ENCODE measurements at places on chromosomes 4 and X.

GRCh38 chr4:84952004-84952403, 14.5 kb downstream of the WDFY3 start:
- H3K4me3 ChIP-seq, result no peak overlapping the region
- no peak overlapping the region for H3K27ac ChIP-seq
- H3K4me1 ChIP-seq, result no peaks in the 10 kb centered on the region
- no peaks in the 10 kb centered on the region for H3K27me3 ChIP-seq
- no peaks in the 10 kb centered on the region for H3K36me3 ChIP-seq
- no peak for DNase-seq

GRCh38 chrX:42577936-42578470, 200.0 kb downstream of the PPP1R2C start:
- no peak overlapping the region for H3K27ac ChIP-seq
- no peaks in the 10 kb centered on the region for H3K36me3 ChIP-seq
- H3K4me1 ChIP-seq, result no peaks in the 10 kb centered on the region
- DNase-seq, result no peak

DNA sequence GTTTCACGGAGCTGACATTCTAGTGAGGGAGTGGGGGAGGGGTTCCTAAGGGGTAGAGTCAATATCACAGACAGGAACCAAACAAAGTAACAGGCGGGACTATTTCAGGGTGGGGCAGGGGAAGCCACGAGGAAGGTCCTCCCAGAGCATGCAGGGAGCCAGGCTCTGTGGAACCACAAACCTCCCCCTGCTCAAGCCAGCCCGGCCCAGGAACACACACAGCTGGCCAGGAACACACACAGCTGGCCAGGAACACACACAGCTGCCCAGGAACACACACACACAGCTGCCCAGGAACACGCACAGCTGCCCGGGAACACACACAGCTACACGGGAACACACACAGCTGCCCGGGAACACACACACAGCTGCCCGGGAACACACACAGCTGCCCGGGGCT, 24.8 kb downstream of the EVC2 start:
- H3K4me1 ChIP-seq, result no peaks in the 10 kb centered on the region
- no peak overlapping the region for H3K27ac ChIP-seq
- no peak overlapping the region for H3K4me3 ChIP-seq
- DNase-seq, result no peak
- no peaks in the 10 kb centered on the region for H3K27me3 ChIP-seq

DNA sequence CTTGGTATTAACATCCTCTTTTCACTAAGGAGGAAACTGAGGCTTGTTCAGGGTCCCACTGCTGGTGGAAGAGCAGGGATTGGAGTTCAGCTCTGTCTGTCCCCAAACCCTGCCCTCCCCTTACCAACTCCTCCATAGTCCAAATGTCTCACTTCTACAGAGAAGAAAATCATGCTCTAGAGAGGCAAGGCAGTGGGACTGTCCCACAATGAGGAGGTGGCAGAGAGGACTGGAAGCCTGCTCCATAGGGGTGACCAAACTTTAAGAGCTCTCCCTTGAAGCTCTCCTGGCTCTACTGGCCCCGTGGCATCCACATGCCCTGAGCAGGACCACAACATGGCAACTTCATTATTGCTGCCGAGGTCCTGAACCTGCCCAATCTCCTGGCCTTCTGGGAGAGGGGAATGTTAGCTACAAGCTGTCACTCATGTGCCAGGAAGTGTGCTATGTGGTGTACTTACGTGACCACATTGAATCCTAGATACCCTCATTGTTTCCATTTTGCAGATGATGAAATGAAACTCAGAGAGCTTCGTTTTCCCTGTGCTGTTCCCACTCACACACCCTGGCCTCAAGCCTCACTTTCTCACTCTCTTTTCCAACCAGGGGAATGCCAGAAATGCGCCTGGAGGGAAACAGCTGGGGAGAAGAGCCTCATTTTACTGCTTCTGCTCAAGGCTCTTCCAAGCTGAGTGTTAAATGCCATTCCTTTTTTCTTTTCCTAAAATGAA, 71.5 kb downstream of the ANAPC4 start:
- H3K4me1 ChIP-seq, result peaks cover 11% of the 10 kb centered on the region
- H3K27ac ChIP-seq, result no peak overlapping the region
- H3K4me3 ChIP-seq, result no peak overlapping the region
- H3K27me3 ChIP-seq, result no peaks in the 10 kb centered on the region
- no peaks in the 10 kb centered on the region for H3K36me3 ChIP-seq

DNA sequence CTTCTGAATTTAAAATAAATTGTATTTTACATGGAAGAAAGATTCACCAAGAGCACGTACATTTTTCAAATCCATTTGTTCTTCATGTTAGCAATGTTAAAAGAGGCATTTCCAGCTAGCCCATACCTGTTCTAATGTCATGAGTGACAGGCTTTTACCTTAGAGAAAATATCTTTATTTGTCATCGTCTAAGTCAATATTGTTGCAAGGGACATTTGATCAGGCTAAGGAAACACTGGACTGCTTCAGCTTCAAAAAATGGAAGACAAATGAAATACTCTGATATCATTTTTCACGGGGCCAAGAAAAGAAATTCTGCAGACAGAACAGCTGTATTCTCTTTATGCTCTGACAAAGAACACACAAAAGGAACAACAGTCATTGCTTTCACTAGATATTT, 207.7 kb downstream of the RCHY1 start:
- H3K27me3 ChIP-seq, result no peaks in the 10 kb centered on the region
- no peak overlapping the region for H3K4me3 ChIP-seq
- no peaks in the 10 kb centered on the region for H3K4me1 ChIP-seq
- no peak for DNase-seq
- peaks cover 3% of the 10 kb centered on the region for H3K36me3 ChIP-seq

DNA sequence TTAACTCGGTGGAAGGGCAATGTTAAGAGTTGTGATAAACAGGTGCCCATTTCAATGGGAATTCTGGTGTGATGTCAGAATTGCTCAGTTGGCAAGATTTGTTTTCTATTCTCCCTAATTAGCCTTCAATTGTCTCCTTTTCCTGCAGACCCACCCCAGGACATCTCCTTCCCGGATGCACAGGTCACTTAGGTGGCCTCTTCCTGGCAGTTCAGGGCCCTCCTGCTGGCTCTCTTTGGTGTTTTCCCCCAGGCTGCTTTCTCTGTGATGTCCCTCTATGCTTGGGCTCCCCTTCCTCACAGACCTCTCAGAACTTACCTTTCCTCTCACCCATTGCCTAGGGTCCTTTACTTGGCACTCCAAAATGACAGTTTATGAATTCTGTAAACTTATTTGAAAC, 126.3 kb downstream of the GPAT3 start:
- no peak overlapping the region for H3K4me3 ChIP-seq
- no peaks in the 10 kb centered on the region for H3K36me3 ChIP-seq
- peaks cover under 1% of the 10 kb centered on the region for H3K27me3 ChIP-seq
- H3K27ac ChIP-seq, result no peak overlapping the region
- H3K4me1 ChIP-seq, result no peaks in the 10 kb centered on the region

- H3K4me3 ChIP-seq, result no peak overlapping the region
- H3K27me3 ChIP-seq, result peaks cover 11% of the 10 kb centered on the region
- H3K36me3 ChIP-seq, result peaks cover 2% of the 10 kb centered on the region
- no peaks in the 10 kb centered on the region for H3K4me1 ChIP-seq
- H3K27ac ChIP-seq, result no peak overlapping the region
- DNase-seq, result no peak
Observed at GRCh38 chrX:66221856-66222255, 57.8 kb downstream of the HEPH start.

All from activated T-cell treated with anti-CD3 and anti-CD28 coated beads, Interleukin-2, amount 50 U/mL, for 72 hours (primary cell).